Fibroblast of skin of right quadriceps (primary cell): ENCODE measurements at places on chromosomes 3 and 15.

- no peak for DNase-seq
Measured at GRCh38 chr3:128051459-128051836, 789 bp upstream of the SEC61A1 start.

DNA sequence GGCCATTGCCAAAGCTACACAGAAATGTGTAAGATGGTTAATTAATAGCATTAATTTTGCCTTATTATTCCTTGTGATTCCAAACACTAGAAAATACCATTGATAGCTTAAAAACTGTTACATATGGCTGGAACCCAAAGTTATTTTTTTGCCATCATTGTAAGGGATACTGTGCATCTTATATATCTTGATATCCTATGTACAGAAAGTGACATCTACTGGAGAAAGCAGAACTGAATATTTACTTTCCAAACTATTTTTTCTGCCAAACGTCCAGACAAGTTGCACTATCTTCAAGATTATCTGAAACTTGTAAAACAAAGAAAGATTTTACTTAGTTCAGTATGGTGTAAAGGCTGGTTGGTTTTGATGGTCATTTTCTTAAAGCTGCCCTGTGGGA lies 33.3 kb upstream of the MEIS2 start:
- DNase-seq, result peak; percentile 54

- peak; percentile 68 for DNase-seq
Measured at GRCh38 chr3:168165390-168166269, 69.9 kb upstream of the GOLIM4 start.

GRCh38 chr15:70088887-70089691 lies 8.6 kb downstream of the TLE3 start:
- peak; percentile 92 for DNase-seq

GRCh38 chr3:42214064-42214463 lies 51.9 kb downstream of the CCK start:
- DNase-seq, result no peak

DNA sequence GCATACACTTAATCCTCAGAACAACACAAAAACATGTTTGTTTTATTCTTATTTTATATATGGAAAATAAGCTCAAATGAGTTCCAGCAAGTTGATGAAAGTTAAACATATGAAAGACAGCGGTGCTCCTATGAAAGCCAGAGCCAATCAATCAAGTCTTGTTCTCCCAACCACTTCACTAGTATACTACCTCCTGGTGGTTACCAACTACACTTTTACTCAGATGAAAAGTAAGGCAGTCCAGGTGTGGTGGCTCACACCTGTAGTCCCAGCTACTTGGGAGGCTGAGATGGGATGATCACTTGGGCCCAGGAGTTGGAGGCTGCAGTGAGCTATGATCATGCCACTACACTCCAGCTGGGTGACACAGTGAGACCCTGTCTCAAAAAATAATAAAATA lies 66.0 kb downstream of the MAGI1 start:
- no peak for DNase-seq

DNA sequence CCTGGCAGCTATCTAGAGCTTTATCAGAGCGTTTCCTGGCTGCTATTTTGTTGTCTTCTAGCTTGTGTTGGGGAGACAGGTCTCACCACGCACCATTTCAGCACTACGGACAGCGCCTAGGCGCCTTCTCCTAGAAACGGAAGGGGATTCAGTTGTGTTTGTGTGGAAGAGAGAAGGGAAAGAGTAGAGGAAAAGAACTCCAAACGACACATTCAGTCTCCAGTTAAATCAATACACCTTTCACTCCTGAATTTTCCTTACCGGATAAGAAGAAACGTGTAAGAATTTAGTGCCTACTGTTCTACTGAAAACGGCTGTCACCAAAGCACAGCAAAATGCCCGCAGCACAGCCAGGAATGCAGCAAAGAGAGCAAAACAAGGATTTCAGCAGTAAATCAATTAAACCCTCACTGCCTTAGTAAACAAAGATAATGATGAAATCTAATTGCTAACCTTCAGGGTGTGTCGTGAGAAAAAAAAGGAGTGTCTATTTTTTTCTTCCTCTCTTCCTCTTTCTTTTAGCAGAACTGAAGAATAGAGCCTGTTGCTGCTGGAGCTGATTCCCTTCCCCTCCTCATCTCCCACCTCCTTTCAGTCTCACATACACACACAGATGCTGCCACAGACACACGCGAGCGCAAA lies 412 bp upstream of the CTXN2 start:
- DNase-seq, result peak; percentile 73

GRCh38 chr15:47506329-47507100 lies 210.8 kb upstream of the SEMA6D start:
- DNase-seq, result peak; percentile 89

- no peak for DNase-seq
Measured at GRCh38 chr3:123283074-123283473, 81.3 kb downstream of the SEC22A start.
